Keratinocyte (primary cell): ENCODE measurements at places on chromosomes 4 and X.

DNA sequence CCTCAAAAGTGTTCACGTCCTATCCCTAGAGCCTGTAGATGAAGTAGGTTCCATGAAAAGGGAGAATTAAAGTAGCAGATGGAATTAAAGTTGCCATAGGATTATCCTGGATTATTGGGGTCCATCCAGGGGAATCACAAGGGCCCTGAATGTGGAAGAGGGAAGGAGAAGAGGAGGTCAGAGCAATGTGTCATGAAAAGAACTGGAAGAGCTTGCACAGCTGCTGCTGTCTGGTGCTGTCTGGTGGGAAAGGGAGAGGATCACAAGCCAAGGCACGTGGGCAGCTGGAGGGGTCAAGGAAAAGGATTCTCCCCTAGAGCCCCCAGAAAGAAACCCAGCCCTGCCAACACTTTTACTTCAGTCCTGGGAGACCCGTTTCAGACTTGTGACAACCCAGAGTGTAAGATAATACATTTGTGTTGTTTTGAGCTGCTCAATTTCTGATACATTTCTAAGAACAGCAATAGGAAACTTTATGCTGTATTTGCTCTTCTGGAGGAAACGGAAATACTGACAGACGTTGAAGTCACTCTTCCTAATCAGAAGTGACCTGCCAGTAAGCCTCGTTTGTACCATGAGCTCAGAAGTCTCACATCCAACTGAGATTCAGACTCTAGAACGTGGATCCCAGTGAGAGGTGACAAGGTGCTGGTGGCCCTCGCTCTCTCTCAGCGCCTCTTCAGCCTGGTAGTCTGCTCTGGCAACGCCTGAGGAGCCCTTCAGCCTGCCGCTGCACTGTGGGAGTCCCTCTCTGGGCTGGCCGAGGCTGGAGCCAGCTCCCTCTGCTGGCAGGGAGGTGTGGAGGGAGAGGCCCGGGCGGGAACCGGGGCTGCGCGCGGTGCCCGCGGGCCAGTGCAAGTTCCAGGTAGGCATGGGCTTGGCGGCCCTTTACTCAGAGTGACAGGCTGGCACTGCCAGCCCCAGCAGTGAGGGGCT lies 34.7 kb upstream of the ENPP6 start:
- no peak for DNase-seq

GRCh38 chrX:1518512-1518911 lies 18.5 kb downstream of the P2RY8 start:
- no peak for DNase-seq

- no peak for DNase-seq
These were observed 99.5 kb upstream of the PCDH7 start for GRCh38 chr4:30620711-30621110.

DNA sequence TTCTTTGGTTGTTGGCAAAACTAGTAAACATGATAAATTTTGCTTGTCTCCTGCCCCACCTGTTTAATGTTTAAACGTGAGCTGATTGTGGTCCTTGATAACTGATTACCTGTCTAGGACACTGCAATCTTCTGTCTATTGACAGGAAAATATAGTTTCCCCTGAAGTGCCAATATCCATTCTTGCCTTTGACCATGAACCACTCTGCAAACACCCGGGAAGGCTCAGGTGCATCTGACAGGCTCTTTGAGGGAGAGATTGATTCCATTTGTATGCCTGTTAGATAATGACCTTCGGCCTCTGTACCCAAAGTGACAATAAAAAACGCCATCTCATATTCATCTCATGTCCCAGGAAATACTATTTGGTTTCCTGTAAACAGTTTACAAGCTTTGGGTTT lies 453.0 kb downstream of the CENPC start:
- DNase-seq, result no peak

- DNase-seq, result no peak
These were observed 126.5 kb downstream of the QDPR start for GRCh38 chr4:17385403-17385802.

DNA sequence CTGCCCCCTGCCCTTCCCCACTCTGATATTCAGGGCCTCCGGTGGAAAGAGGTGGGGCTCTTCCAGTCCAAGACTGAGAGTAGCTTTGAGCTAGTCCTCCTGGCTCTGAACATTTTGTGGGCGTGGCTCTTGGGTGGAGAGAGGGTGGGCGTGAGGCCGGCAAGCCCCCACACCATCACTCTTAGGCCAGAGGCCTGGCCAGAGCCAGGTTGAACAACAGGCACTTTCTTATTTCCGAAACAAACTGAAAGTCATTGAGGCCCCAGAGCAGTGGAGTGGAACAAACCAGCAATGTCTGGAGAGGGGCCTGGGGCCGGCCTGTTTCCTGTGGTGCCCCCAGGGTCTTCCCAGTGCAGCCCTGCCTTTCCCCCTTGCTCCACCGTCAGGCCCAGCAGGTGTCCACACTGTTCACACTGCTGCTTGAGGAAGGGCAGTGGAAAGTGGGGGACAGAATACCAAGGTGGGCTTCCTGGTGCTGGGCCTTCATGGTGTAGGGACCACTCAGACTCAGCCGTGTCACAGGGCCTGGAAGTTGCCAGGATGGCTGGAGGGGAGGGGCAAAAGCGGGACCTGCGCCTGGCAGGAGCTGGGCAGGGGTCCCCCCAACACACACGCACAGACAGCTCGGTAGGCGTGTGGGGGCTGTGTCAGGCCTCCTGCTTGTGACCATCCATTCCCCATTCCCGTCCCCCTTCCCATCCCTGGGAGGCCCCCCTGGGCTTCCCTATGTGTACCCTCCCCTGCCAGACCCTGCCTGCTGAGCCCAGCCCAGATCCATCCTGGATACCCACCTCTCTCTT lies 2.9 kb downstream of the ADRA2C start:
- DNase-seq, result no peak
